ENCODE measurements at places on chromosomes 5 and 9.

DNA sequence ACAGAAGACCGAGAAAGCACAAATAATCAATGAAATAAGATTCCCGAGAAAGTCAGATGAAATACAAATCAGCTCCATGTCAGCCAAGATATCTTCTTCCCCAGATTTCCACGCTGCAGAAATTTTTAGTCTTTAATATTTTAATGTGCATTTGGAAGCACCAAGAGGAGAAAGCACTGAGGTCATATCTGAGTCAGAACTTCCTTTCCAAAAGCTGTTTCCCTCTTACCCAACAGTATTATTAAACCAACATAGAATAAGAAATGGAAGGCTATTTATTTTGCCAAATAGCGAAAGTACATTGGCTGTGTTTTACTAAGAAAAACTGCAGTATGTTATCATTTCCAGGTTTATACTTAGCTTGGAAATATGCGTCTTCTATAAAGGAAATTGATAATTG lies 772.1 kb upstream of the CDH9 start:
- no peak for DNase-seq

- DNase-seq, result no peak
These were observed 53.5 kb downstream of the KIF4B start for GRCh38 chr5:155066886-155067595.

DNA sequence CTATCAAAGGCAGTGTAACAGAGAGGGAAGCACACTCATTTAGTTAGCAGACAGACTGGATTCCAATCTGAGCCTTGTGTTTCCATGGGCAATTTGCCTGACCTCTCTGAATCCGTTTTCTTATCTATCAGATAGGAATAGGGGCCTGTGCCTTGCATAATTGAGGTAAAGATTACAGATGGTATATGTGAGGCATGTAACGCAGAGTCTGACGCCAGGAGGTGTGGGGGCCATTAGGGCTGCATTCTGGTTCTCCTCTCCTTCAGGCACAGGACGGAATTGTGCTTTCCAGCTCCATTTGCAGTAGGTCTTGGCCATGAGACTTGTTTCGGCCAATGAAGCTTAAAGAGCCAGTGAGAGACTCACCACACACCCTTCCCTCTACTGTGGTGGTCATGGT lies 97.6 kb downstream of the FRMD3 start:
- no peak for DNase-seq

DNA sequence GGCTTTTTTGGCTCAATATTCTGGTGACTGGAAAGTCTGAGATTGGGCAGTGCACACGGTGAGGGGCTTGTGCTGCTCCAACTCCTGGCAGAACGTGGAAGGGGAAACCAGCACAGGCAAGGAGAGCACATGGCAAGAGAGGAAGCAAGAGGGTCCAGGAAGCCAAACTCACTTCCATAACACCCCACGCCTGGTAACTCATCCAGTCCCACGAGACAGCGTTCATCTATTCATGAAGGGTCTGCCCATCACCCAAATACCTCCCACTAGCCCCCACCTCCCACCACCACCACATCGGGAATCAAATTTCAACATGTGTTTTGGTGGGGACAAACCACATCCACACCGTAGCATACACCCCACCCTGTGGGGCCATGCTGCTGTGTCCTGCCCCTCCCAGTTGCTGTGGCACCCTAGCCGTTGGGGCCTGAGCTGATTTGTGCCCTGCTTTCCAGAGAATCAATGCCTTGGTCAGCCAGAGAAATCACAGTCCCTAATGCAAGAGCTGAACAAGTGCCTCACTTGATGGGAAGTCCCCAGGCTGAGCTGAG lies 27.3 kb downstream of the PROP1 start:
- DNase-seq, result no peak

- DNase-seq, result no peak
These were observed 41.8 kb downstream of the SKP2 start for GRCh38 chr5:36193746-36194145.

- DNase-seq, result no peak
These were observed 31.9 kb upstream of the SSBP2 start for GRCh38 chr5:81782811-81783210.
